Neural progenitor cell (in vitro differentiated cells): ENCODE measurements at places on chromosomes 13 and 19. TPM values are rescaled to one million over a fixed set of nuclear protein-coding genes. Genes with fewer than 3 reads are reported as not detected.

DNA sequence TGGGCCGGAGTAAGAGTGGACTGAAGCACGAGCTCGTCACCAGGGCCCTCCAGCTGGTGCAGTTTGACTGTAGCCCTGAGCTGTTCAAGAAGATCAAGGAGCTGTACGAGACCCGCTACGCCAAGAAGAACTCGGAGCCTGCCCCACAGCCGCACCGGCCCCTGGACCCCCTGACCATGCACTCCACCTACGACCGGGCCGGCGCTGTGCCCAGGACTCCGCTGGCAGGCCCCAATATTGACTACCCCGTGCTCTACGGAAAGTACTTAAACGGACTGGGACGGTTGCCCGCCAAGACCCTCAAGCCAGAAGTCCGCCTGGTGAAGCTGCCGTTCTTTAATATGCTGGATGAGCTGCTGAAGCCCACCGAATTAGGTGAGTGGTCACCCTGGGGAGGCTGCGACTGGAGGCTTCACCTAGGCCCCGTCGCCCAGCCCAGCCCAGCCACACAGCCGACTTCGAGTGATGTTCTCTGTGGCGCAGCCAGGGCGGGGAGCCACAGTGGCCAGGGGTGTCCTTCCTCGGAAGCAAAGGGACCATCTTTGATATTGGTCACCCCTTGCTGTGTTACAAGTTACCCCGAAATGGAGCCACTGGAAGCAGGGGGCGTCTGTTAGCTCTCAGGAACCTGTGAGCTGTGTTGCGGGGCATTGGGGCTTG, 5.6 kb downstream of the PIAS4 start:
- H3K4me3 ChIP-seq = no peak overlapping the region
- no peaks in the 10 kb centered on the region for H3K36me3 ChIP-seq
- no peaks in the 10 kb centered on the region for H3K27me3 ChIP-seq
- H3K4me1 ChIP-seq = peaks cover 13% of the 10 kb centered on the region
- no peak for DNase-seq
- H3K27ac ChIP-seq = no peak overlapping the region

GRCh38 chr13:93927431-93927830, 552.1 kb downstream of the DCT start:
- no peak for DNase-seq
- no peaks in the 10 kb centered on the region for H3K27me3 ChIP-seq
- H3K4me1 ChIP-seq = no peaks in the 10 kb centered on the region
- no peaks in the 10 kb centered on the region for H3K36me3 ChIP-seq
- no peak overlapping the region for H3K27ac ChIP-seq
- no peak overlapping the region for H3K4me3 ChIP-seq

NLRP4 gene
- total RNA-seq = not detected in 2 replicates

- DNase-seq = no peak
- no peaks in the 10 kb centered on the region for H3K4me1 ChIP-seq
- no peaks in the 10 kb centered on the region for H3K27me3 ChIP-seq
- no peak overlapping the region for H3K27ac ChIP-seq
- no peaks in the 10 kb centered on the region for H3K36me3 ChIP-seq
- H3K4me3 ChIP-seq = no peak overlapping the region
Measured at GRCh38 chr13:40464337-40465014, 202.0 kb downstream of the FOXO1 start.

DNA sequence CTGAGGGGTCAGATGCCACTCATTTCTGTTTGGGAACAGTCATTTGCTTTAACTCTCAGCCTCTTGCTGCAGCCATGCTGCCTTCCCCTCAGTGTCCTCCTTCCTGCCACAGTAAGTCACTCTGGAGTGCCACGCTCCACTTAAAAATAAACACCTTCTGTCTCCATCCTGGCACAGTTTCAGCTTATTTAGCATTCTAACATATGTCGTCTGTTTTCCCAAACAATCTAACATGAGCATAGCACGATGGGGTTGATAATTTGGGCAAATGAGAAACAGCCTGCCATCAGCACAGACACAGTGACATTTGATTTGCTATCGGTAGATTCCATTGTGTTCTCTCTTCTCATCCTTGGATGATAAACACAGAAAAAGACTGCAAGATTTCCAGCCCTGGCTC, 768.6 kb downstream of the UQCRFS1 start:
- H3K27me3 ChIP-seq = no peaks in the 10 kb centered on the region
- no peak for DNase-seq
- no peaks in the 10 kb centered on the region for H3K36me3 ChIP-seq

CGB8 gene
- not detected in 2 replicates for total RNA-seq
